Fibroblast of lung (primary cell): ENCODE measurements at places on chromosomes 6 and 20. TPM values are rescaled to one million over a fixed set of nuclear protein-coding genes. Genes with fewer than 3 reads are reported as not detected.

DNA sequence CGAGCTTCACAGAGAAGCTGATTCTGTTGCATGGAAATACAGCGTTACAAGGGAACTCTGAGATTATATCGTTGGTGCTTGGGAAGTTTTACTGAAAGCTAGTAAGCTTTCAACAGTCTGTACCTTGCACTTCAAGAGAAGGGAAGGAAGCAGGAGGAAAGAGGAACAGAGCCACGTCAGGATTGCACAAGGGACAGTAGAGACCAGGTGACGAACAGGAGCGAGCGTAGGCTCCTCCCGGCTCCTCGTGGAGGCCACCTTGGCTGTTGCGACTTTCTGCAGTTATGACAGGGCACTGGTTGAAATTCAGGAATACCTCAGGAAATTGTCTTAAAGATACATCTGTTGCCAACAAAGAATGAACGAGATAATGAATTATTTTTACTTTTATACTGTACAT is 18.8 kb downstream of the RTF2 start:
- no peak overlapping the region for H3K27ac ChIP-seq
- no peak overlapping the region for H3K4me3 ChIP-seq
- H3K4me1 ChIP-seq, result no peaks in the 10 kb centered on the region
- no peaks in the 10 kb centered on the region for H3K27me3 ChIP-seq

DNA sequence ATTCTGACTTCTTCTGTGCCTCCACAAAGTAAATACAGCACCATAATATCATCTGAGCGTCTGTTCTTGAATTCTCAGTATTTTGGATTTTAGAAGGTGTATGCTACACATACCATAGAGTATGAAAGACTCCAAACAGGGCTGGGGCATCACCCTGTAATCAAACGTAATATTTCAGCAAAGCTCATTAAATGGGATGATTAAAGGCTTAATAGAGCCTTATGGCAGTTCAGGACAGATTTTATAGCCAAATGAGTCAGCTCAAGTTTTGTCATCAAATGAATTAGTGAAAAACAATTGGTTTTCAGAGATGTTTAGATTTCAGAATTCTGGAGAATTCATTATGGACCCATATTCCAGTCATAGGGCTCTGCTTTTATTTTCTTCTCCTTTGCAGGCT is 68.9 kb downstream of the TULP4 start:
- no peaks in the 10 kb centered on the region for H3K27me3 ChIP-seq
- H3K36me3 ChIP-seq, result no peaks in the 10 kb centered on the region
- no peak overlapping the region for H3K27ac ChIP-seq
- H3K4me1 ChIP-seq, result peaks cover 7% of the 10 kb centered on the region

GRCh38 chr20:956330-956951 is 40.3 kb upstream of the ANGPT4 start:
- no peak overlapping the region for H3K4me3 ChIP-seq
- no peaks in the 10 kb centered on the region for H3K4me1 ChIP-seq
- H3K36me3 ChIP-seq, result no peaks in the 10 kb centered on the region
- peak; percentile 58 for DNase-seq
- H3K27me3 ChIP-seq, result no peaks in the 10 kb centered on the region

- no peaks in the 10 kb centered on the region for H3K36me3 ChIP-seq
- DNase-seq, result no peak
- no peak overlapping the region for H3K27ac ChIP-seq
- H3K4me3 ChIP-seq, result no peak overlapping the region
- H3K27me3 ChIP-seq, result no peaks in the 10 kb centered on the region
Observed at GRCh38 chr6:101776919-101777350, 383.4 kb downstream of the GRIK2 start.

DNA sequence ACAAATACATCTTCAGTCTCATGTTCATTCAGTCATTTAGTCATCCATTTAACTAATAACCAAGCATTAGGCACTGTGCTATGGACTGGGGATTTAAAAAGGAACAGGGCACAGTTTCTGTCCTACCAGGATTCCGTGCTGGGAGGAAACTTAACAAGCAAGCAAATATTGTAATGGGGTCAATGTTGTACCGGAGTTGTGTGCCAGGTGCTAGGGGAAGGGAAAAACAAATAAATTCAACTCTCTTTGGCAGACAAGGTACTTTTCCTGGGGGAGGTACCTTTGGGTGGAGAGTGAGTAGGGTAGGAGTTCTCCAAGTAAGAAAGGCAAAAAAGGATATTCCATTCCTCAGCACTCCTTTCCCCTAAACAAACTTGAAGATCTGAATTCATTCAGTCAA is 90.3 kb downstream of the OLIG3 start:
- no peak overlapping the region for H3K27ac ChIP-seq
- H3K4me1 ChIP-seq, result no peaks in the 10 kb centered on the region
- H3K4me3 ChIP-seq, result no peak overlapping the region

GRCh38 chr20:59938696-59939051 is 1.4 kb downstream of the PPP1R3D start:
- no peak for DNase-seq
- peaks cover 2% of the 10 kb centered on the region for H3K36me3 ChIP-seq
- H3K27ac ChIP-seq, result no peak overlapping the region

DNA sequence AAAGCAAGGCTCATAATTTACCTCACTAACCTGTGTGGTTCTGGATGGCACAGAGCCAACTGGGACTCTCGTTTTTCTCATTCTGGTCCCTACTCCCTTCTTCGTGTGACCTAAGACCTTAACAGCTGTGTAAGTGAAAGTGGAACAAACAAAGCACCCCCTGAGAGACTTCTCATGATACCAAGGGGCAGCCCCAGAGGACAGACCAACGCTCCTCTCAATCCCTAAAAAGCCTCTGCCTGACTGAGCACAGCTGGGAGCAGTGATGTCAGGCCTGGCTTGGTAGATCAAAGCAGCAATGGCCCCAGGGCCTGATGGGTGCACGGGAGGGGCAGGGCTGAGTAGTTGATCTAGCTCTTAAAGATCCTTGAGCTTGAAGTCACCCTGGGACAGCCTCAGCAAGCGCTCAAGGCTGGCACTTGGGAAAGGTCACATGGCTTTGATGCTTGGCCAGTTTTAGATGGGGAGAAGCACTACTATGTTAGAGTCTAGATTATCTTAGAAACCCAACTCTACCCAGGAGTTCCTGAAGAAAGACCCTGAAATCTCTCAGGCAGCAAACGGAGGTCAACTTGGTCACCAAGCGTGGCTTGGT is 16.2 kb upstream of the TGM2 start:
- H3K27me3 ChIP-seq, result no peaks in the 10 kb centered on the region
- peak overlapping the region; percentile 26 for H3K27ac ChIP-seq
- no peak for DNase-seq
- H3K4me3 ChIP-seq, result no peak overlapping the region

DNA sequence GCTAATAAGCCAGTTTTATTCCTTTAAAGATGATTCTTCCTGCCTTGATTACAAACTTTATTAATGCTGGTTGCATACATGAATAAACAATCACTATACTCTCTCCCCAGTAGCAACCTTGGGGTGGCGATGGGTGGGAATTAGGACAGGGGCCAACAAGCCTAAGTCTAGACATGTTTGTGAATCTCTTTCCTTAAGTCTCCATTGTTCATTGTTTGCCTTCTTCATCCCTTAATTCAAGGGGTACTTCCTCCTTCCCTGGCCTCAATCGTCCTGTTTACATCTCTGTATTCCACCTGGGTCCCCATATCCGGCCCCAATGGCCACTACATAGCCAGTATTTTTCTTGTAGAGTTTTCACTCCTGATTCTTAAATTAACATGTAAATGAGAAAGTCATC is 66.0 kb downstream of the ARHGAP18 start:
- no peak overlapping the region for H3K4me3 ChIP-seq
- H3K27me3 ChIP-seq, result no peaks in the 10 kb centered on the region
- H3K4me1 ChIP-seq, result peaks cover 31% of the 10 kb centered on the region
- no peaks in the 10 kb centered on the region for H3K36me3 ChIP-seq
- no peak for DNase-seq

DNA sequence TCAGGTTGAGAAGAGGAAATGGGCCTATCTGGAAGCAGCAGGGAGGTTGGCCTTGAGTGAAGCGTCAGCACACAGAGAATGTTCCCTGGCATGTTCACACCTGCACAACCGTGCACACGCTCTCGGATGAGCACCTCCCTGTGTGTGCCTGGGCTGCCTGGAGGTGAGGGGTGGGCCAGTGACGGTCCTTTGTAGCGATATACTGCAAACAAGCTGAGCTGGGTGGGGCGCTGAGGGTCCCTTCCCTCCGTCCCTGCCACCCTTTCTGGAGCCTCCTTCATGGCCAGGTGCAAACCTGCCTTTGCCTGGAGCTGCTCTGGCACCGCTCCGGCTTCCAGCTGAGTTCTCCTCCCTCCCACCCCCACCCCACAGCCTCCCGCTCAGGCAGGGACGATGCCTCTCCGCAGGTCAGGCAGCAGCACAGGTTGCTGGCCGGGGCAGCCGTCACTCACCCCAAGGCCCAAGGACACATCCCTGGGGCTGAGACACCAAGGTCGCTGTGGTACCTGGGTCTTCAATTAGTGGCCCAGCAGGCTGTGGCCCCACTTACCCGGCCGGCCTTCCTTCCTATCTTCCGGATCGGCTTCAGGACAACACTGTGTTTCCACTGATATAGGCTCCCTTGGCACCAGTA is 111.6 kb downstream of the ERMARD start:
- H3K4me3 ChIP-seq, result no peak overlapping the region
- H3K36me3 ChIP-seq, result no peaks in the 10 kb centered on the region
- H3K27me3 ChIP-seq, result no peaks in the 10 kb centered on the region
- H3K4me1 ChIP-seq, result no peaks in the 10 kb centered on the region
- no peak overlapping the region for H3K27ac ChIP-seq

DNA sequence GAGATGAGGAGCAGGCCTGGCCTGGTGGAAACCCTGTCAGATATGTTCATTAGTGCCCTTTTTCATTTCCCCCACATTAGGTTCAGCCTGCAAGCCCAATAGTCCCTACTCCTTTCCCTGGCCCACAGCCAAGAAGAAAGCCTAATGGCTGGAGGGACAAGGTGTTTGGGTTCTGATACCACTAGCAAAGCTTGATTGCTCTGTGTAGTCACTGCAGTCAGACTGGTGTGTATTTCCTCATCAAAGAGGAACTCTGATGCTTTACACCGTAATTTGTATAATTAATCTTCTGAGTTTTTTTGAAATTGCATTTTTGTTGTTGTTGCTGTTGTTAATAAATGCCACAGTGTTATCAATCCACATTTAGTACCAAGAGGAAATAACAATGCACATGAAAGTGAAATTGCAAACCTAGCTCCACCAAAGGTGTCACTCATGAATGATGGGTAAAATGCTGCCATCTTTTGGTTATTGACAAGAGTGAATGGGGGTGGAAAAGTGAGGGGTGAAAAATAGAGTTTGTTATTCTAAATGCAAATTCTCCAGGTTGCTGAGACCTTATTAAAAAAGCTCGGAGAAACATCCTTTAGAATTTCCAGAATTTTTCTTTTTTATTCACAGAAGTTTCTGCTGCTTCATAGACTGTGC is 320.2 kb upstream of the POU3F2 start:
- no peak overlapping the region for H3K4me3 ChIP-seq
- no peak for DNase-seq
- no peaks in the 10 kb centered on the region for H3K4me1 ChIP-seq
- H3K27ac ChIP-seq, result no peak overlapping the region

- no peaks in the 10 kb centered on the region for H3K36me3 ChIP-seq
- peak; percentile 22 for DNase-seq
- peaks cover 4% of the 10 kb centered on the region for H3K4me1 ChIP-seq
- H3K27ac ChIP-seq, result no peak overlapping the region
- H3K27me3 ChIP-seq, result no peaks in the 10 kb centered on the region
- H3K4me3 ChIP-seq, result no peak overlapping the region
Observed at GRCh38 chr20:32678948-32679347, 5.2 kb upstream of the C20orf203 start.

- no peak for DNase-seq
- H3K27me3 ChIP-seq, result no peaks in the 10 kb centered on the region
- H3K36me3 ChIP-seq, result no peaks in the 10 kb centered on the region
- H3K4me3 ChIP-seq, result no peak overlapping the region
- no peak overlapping the region for H3K27ac ChIP-seq
Observed at GRCh38 chr6:168700880-168701279, 259.9 kb downstream of the SMOC2 start.

DNA sequence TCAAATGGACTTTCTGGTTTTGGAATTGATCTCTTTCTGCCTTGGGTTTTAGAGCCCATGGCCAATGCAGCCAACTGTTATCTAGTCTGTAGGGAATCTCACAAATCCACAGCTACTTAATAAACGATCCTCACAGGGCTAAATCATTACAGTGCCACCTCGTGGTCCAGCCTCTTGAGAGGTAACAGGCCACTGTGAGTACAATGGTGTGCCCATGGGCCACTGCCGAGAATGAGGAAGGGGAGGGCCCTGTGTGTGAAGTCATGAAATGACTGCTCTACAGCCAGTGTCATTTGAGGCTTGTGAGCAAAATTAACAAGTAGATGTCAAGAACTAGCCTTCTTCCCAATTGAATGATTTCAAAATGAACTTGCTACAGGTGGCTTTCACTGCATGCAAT is 54.3 kb upstream of the GMPR start:
- H3K4me3 ChIP-seq, result no peak overlapping the region
- no peaks in the 10 kb centered on the region for H3K4me1 ChIP-seq
- no peaks in the 10 kb centered on the region for H3K27me3 ChIP-seq
- no peak for DNase-seq

- H3K27me3 ChIP-seq, result no peaks in the 10 kb centered on the region
- no peaks in the 10 kb centered on the region for H3K4me1 ChIP-seq
- no peaks in the 10 kb centered on the region for H3K36me3 ChIP-seq
- DNase-seq, result no peak
Observed at GRCh38 chr20:39862470-39862891, 826.6 kb downstream of the MAFB start.

- no peak overlapping the region for H3K4me3 ChIP-seq
- no peak for DNase-seq
- no peaks in the 10 kb centered on the region for H3K27me3 ChIP-seq
- no peak overlapping the region for H3K27ac ChIP-seq
- H3K4me1 ChIP-seq, result no peaks in the 10 kb centered on the region
Observed at GRCh38 chr6:163771180-163771579, 356.7 kb downstream of the QKI start.

DNA sequence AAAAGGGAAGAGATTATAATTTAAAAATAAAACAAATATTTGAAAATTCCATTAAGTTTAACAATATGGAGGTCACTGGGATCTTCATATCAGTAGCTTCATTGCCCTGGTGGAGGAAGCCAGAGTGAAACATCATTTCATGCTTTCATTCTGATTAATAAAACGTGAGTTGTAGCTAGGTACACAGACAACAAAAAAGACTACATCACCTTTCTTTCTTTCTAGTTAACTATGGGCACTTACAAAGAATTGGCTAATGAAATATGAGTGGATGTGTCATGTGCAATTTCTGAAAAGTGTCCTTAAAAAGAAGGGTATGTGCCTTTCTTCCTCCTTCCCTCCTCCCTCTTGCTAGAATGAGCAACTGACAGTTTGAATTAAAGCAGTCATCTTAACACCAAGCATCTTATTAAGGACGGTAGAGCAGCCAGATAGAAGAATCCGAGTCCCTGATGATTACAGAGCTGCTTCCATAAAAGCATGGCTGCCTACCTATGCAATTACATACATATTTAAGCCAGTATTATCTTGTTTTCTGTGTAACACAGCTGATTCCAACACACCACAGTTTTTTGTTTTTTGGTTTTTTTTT is 3.4 kb downstream of the SERAC1 start:
- no peak overlapping the region for H3K27ac ChIP-seq
- no peak for DNase-seq
- H3K27me3 ChIP-seq, result no peaks in the 10 kb centered on the region
- H3K4me3 ChIP-seq, result no peak overlapping the region
- no peaks in the 10 kb centered on the region for H3K36me3 ChIP-seq

The AGER gene
- total RNA-seq, result 0.26 and 0.50 TPM in 2 replicates

The SLC29A1 gene
- 7.7 and 13.4 TPM in 2 replicates for total RNA-seq

The IMPG1 gene
- total RNA-seq, result not detected in 2 replicates

The SSTR4 gene
- total RNA-seq, result not detected in 2 replicates

The FBXO30 gene
- 17.7 and 25.9 TPM in 2 replicates for total RNA-seq

The BEND3 gene
- 0.83 and 1.0 TPM in 2 replicates for total RNA-seq

The CCN6 gene
- not detected in 2 replicates for total RNA-seq

The SPTLC3 gene
- 4.0 and 5.9 TPM in 2 replicates for total RNA-seq

The SMIM8 gene
- 6.4 and 7.8 TPM in 2 replicates for total RNA-seq

The RIPPLY2 gene
- total RNA-seq, result 0.51 TPM in 1 of 2 replicates, not detected in the other
